Hematopoietic multipotent progenitor cell treated with erythropoietin and hydrocortisone succinate and interleukin-3 and kit ligand, for 17 days (in vitro differentiated cells): ENCODE measurements at places on chromosomes 5 and 9.

- no peak for DNase-seq
Observed at GRCh38 chr5:172362755-172363154, 79.2 kb upstream of the UBTD2 start.

- DNase-seq = no peak
Observed at GRCh38 chr5:143551820-143552251, 148.3 kb upstream of the NR3C1 start.

- no peak for DNase-seq
Observed at GRCh38 chr5:165565911-165566310, 2060.5 kb downstream of the MAT2B start.

GRCh38 chr5:98170994-98171393, 602.5 kb upstream of the RGMB start:
- no peak for DNase-seq

DNA sequence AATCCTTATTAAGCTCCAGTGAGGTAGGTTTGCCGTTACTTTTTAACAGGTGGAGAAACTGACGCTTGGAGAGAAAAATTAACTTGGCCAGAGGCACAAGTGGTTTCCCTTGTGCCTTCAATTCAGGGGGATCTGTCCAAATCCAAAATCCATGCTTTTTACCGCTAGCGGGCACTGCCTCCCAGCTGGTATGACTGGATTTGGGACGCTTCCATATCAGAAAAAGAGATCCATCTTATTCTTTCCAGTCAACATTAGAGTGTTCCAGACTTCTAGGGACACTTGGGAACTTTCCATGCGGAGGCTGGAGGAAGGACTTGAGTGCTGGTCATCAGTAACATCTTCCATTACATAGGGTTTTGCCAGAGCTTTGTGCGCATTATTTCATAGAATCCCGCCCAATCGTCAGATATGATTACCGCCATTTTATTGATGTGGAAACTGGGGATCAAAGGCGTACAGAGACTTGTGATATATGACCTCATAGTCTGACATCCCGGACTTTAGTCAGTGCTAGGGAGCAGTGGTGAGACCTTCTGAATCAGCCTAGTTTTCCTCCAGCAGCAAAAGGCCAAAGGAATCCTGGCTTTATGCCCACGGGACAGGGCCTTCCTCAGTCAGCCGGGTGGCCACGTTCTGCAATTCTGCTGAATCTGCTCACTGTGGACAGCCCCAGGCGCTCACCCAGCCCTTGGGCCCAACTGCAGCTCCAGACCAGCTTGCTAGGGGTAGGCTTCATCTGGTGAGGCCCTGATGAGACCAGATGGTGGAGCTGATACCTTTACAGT, 1.1 kb upstream of the GNPDA1 start:
- peak; percentile 40 for DNase-seq

DNA sequence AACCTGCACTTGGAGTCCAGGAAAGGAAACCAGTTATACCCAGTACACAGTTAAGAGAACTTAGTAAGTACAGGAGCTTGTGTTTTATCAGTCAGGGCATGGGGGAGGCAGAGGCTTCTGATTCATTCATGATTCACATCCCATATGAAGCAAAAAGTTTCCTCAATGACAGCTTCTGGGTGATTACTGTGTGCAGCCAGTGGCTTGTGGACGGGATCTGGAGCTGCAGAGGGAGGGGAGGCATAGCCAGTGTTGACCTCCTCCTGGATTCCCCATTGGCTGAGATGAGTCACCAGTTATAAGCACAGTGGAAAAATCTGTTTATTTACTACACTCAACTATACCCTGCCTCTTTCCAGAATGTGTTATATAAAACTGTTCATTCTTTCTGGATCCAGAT, 17.7 kb downstream of the IL31RA start:
- no peak for DNase-seq

- DNase-seq = no peak
Observed at GRCh38 chr5:146103594-146103993, 1.8 kb downstream of the PLAC8L1 start.

GRCh38 chr9:84949258-84949657, 279.7 kb downstream of the NTRK2 start:
- no peak for DNase-seq

DNA sequence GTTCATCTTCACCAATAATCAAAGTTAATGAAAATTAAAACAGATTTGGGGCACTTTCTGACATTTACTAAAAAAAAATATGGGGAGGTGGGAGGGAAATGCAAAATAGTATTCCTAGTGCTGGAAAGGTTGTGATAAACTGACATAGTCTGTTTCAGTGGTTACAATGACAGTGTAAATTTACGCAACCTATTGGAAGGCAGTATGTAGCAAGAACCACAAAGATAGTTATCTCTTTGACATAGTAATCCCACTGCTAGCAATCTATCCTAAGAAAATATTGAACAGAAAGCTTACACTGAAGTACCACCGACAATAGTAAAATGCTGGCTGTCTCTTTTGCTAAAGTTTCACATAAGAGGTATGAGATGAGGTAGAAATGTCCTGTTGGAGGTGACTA, 15.1 kb upstream of the EPB41L4B start:
- DNase-seq = no peak

- DNase-seq = no peak
Observed at GRCh38 chr9:113511856-113512761, 48.6 kb downstream of the RGS3 start.

DNA sequence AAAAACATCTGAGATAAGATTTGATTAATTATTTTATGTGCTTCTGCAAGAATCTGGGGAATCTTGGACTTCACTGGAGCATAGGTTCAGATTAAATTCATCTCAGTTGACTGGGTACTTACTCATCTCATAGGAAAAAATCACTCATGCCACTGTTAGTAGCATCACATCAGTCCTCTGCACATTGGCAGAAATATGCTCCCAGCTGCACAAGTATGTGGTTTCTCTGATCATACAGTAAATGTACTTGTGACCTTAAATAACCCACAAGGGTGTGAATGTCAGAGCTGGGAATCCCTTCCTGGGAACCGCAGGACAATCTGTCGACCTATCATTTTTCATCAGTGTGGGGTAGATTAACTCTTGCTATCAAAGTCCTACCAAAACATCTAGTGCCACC, 203.7 kb upstream of the SLC24A2 start:
- DNase-seq = no peak

DNA sequence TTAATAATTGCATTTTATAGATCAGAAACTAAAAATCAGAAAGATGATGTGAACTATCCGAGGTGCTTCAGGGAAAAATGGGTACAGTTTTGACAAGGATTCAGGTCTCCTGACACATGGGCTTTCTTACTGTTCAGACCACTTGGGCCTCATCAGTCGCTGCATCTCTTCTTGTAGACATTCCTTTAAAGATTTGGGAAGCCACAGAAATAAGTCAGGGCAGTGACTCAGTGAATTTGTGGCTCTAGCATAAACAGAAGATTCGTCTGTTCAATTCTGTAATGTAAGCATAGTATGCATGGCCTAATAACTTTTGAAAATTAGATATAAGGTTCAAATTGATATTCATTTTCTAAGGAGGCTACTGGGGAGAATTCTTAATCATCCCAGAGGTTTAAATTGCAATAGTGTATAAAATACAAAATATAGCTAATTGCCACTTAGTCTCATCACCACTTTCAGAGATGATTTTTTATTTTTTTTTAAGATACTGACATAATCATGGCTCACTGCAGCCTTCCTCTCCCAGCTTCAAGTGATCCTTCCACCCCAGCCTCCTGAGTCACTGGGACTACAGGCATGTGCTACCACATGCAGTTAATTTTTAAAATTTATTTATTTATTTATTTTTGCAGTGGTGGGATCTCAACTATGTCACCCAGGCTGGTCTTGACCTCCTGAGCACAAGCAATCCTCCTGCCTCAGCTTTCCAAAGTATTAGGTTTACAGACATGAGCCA, 48.9 kb downstream of the RASEF start:
- no peak for DNase-seq

DNA sequence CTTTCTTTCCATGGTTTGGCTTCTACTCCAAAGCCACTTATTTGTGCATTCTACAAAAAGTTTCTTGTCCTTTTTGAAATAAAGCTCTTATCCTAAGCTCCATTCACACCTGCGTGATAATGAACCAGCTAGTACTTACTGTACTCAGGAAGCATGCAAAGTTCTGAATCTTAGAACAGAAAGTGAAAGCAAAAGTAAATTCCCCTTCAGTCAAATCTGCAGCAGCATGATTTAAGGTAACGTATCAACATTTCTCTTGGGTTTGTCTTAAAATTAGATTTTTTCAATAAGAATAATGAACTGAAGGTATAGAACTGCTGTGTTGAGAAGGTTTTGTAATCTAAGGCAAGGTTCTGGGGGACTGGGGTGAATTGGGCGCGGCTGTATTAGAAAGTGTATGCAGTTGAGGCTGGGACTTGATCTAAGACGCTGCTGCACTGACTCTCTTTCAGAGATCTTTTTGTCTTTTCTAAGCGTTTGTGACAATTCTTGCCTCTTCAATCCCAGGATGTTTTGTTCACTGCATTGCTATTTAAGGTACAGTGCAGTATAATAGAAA, at the start of gene ERAP2:
TSS of gene ERAP2 (plus strand) at position 209 of the 559 bp plus-strand sequence. CDS start 3,186 bp downstream, outside the sequence.
- peak; percentile 61 for DNase-seq

DNA sequence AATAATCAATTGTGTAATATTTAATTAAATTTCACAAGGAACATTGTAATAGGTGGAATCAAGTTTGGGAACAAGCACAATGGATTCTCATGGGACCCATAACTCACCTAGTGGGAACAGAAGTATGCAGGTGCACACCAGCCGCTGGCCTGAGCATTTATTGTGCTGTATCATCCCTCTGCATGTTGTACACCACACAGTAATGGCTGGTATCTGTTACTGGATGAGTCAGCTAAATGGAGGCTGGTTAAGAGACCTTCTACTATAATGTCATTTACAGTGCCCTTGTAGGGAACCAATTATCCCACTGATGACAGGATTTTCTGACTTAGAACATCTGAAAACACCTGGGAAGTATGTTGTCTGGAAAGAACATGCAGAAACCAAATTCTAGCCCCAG, 3.2 kb upstream of the MAP3K1 start:
- DNase-seq = peak; percentile 85

GRCh38 chr5:132385326-132386105, 16.0 kb downstream of the SLC22A5 start:
- peak; percentile 86 for DNase-seq

DNA sequence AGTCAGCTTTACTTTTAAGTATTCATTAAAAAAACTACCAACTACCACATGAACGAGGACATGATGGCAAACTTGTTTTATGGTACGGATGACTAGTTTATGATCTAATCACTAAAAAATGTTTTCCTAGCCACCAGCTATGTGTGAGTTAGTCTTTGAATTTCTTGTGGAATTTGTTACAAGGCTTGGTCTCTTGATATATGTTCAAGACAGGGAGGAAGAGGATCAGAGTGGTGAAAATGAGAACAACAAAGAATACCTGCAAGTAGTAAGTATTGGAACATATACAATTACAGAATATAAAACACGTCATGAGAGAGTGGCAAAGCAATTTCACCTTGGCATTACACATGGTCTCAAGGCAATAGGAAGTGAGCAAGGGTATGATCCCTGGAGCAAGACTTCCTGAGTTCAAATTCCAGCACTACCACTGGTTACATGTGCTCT, 548.6 kb upstream of the TLE4 start:
- no peak for DNase-seq

DNA sequence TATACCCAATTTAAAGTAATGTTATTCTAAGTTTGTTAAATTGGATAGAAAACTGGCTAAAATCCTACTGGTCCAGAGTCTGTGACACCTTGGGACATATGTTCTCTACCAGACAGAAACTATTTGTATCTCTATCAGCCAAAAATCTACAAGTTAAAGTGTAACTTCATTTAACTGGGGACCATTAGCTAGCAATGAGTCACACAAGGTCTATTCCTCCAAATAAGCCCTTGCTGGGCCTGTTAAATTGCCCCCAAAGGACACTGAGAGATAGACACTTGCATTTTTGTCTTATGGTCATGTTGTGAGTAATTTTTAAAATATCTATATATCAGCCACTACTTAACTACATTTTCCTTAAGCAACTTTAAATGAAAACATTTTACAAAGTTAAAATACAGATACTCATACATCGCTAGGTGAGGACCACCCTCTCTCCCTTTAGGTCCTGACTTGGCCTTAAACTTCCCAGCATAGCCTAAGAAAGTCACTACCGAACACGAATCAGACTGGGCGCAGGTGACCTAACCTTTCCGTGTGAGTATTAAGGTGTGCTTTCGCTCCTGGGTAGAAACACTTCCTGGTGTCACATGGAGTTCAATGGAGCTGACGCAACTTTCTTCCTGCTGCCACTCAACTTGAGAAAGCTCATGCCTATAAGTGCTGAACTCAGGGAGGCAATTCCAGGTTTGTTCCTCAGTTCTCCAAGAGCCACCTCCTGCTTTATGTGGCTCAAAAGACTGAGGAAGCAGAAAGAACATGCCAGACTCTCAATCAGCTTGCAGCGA, 249.1 kb downstream of the DIRAS2 start:
- DNase-seq = no peak

GRCh38 chr5:149559706-149560105, 8.5 kb upstream of the CSNK1A1 start:
- DNase-seq = no peak

DNA sequence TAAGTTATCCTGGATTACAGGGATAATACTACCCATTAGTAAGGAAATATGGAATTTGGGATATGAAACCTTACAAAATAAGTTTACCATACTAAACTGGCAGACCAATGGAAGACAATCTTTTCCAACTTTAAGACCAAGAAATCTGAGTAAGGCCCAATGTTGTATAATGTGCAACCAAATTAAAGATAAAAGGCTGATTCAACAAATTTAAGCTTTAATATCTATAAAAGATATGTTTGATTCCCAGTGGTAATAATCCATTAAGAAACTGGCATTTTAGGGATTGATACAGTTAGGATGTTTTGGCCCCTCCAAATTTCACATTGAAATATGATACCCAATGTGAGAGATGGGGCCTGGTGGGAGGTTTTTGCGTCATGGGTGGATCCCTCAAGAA, 66.6 kb downstream of the DROSHA start:
- DNase-seq = no peak

GRCh38 chr5:27437594-27438200, 399.3 kb upstream of the CDH9 start:
- DNase-seq = no peak

GRCh38 chr5:99449786-99450185, 521.0 kb upstream of the CHD1 start:
- DNase-seq = no peak
